Stimulated activated CD8-positive, alpha-beta memory T cell treated with anti-CD3 and anti-CD28 coated beads, Interleukin-4, amount 100 ng/mL, for 4 hours (primary cell): ENCODE measurements at places on chromosomes 4 and X.

DNA sequence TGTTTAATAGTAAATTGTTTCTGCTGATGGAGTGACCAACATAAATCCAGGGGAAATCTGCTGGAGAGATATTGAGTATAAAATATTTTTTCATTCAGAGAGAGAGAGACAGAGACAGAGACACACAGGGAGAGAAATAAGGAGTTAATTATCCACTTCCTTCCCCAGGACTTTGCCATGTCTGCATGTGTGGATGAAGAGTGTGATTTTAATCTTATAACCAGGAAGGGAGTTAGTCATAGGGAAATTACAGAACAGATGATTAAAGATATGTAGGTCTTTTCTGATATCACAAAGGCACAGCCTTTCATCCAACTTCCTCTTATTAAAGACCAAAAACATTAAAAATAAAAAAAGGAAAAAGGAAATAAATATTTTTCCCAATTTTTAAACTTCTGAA lies 526.3 kb downstream of the SPRY1 start:
- DNase-seq, result no peak

DNA sequence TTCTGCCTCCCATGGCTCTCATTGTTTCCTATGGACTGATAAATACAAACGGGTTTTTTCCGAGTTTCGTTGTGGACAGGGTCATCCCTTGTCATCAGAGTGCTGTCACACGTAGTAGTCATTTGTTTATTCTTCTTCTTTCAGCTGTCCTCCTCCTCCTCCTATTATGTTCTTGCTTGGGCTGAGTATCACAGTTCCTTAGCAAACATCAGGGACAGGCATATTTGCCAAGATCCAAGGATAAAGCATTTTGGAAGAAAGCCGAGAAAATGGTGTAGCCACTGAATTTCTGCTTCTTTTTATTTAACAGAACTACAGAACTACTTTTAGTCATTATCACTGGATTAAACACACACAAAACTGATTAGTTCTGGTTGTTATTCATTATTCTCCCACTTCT lies 167.9 kb downstream of the MAML3 start:
- no peak for DNase-seq

GRCh38 chrX:27491397-27491796 lies 28.3 kb upstream of the PPP4R3C start:
- DNase-seq, result no peak

- DNase-seq, result no peak
These were observed 23.4 kb downstream of the RBM47 start for GRCh38 chr4:40606239-40606767.

- no peak for DNase-seq
These were observed 42.5 kb downstream of the MID1 start for GRCh38 chrX:10577853-10578252.

DNA sequence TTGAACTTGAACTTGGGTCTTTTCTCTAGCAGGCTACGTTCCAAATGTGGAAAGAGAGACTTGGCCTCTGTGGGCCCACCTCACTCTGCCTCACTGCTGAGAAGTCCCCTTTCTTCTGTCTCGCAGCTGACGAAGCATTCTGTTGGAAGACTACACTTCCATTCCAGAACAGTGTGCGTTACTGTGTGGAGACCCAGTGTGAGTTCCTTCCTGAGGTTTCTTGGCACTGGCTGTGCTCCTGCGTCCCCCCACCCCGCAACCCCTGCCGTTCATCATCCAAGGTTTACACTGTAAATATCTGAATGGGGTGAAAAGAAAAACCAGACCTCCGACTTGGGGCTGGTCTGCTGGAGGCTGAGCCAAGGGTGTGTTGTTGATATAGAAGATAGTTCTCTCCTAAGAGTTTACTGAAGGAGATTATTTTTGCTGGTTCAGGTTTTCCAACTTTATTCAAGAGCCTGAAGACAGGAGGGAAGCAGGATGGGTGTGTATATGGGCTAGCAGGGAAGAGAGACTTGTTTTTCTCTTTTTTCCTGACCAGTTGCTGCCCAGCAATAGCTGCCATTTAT lies 34.7 kb downstream of the NHSL2 start:
- DNase-seq, result no peak

GRCh38 chr4:72969976-72970375 lies 99.5 kb downstream of the COX18 start:
- no peak for DNase-seq

- no peak for DNase-seq
These were observed 2.3 kb upstream of the CHIC2 start for GRCh38 chr4:54066718-54067129.

GRCh38 chr4:176210101-176210500 lies 14.7 kb upstream of the SPATA4 start:
- DNase-seq, result no peak

- DNase-seq, result no peak
These were observed 26.5 kb downstream of the ELF4 start for GRCh38 chrX:130083656-130084382.

- DNase-seq, result no peak
These were observed 53.5 kb upstream of the PDE5A start for GRCh38 chr4:119682099-119682498.

GRCh38 chr4:14434916-14435315 lies 567.4 kb upstream of the CPEB2 start:
- DNase-seq, result no peak

- DNase-seq, result no peak
These were observed 83.7 kb upstream of the DHRSX start for GRCh38 chrX:2584251-2585157.

DNA sequence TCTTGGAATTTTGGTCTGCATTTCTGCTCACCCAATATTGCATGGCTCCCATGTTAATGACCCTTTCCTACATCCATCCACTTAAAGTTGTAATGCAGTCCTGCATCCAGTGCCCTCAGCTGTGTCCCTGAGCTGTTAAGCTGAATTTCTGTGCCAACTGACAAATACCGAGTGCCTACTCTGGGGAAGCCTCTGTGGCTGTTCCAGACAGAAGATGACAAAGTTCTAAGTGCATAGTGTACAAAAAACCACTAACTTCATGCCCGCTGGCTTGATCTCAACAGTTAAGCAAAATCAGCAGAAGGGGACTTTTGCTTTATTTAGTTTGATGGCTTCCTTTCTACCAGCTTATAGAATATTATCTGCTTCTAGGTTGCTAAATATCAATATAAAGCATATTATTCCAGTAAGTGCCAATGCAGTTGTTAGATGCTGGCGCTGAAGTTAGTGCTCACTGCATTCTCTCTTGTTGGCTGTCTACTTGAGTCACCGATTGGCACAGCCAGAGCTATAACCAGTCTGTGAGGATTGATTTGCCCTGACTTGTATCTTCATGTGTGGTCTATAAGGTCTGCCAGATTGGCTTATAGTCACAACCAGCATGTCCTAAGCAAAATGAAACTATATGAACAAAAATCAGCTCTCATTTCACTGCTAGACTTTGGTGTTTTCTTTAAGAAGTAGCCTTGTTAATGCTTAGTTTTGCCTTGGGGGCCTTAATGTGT lies 98.9 kb downstream of the KLHL8 start:
- no peak for DNase-seq

DNA sequence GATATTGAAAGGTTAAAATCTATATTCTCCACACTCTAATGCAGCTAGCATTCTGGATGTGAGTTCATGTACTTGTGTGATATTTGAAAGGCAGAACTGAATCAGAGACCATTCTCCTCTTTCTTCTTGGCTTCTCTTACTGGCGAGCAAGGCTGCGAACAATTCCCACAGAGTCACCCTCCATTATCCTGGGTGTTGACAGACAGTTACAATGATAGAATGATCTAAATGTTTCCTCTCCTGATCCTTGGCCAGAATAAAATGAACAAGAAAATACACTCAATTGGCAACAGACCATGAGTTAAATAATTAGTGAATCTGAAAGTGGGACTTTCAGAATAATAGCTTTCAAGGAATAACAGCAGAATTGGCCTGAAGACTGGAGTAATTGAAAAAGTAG lies 342.8 kb downstream of the RAPGEF2 start:
- DNase-seq, result no peak

DNA sequence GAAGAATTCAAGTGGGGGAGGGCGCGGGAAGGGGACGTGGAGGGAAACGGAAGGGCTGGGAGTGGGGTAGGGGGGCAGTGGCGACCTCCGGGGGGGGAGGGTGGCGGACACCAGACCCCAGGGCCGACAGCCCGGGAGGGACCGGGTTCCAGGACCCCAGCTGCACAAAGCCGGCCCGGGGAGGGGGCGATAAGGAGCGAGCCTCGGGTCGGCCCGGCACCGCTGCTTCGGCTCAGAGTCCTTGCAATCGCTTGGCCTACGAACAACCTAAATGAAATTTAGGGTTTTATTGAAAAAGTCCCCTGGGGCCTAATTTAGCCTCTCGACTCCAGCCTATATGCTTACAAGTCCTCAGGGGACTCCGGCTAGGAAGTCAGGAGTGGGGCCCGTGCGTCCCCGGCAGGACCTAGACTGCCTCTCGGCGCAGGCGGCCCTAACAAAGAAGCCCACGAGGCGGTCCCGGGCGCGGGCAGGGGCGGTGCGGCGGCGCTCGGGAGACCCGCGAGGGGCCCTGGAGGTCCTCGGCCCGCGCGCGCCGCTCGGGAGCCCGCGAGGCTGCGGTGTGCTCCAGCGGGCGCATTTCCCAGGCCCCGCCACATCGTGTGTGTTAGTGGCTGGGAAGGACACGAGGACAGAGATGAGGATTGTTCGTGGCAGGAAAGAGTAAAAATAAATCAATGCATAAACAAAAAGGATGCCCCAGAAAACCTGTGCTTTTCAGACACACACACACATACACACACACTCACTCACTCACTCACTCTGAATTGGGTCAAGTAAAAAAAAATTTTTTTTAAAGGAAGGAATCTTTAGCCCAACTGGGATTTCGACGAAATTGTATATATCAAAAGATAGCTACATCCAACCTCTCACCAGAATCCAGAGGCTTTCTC lies 70.0 kb downstream of the MGST2 start:
- DNase-seq, result no peak

GRCh38 chr4:95540227-95540626 lies 8.5 kb downstream of the UNC5C start:
- no peak for DNase-seq

DNA sequence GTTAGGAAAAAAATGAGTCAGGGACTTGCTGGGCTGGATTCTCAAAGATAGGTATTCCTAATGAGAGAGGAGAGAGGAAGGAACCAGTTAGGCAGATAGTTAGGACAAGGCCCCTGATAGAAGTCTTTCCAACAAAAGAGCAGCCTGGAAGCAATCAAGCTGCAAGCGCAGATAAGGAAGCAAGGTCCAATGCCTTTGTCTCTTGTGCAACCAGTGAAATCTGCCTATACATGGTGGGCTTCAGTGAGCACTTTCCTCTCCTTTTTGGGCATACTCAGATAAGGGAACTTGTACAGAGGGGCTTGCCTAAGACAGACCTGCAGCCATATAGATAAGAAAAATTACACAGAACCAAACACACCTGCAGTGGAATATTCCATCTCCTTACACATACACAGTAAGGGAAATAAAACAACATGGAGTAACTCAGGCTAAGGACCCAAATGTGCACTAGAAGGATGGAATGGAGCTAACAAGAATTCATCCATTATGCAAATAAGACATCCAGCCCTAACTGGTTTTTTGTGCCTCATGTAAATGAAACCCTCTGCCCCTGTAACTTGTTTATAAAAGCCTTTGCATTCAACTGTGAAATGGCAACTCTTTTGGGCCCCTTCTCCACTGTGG lies 68.8 kb downstream of the PCDH18 start:
- no peak for DNase-seq

DNA sequence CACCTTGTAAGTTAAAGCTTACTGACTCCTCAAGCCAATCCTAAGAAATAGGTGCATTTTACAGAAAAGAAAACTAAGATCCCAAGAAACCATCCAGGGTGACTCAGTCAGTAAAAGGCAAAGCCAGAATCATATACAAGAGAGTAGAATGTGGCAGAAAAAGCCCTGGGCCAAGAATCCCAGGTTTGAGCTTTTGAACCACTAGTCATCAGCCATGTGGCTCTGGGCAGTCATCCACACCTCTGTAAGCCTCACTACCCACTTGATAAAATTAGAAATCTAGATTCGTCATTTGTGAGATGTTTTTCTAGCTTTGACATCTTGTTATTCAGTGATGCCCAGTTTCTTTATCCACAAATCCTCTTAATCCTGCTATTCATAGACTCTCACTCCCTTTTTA lies 122.2 kb upstream of the PDE5A start:
- DNase-seq, result no peak

- no peak for DNase-seq
These were observed 2.5 kb downstream of the POU3F4 start for GRCh38 chrX:83510510-83511062.

DNA sequence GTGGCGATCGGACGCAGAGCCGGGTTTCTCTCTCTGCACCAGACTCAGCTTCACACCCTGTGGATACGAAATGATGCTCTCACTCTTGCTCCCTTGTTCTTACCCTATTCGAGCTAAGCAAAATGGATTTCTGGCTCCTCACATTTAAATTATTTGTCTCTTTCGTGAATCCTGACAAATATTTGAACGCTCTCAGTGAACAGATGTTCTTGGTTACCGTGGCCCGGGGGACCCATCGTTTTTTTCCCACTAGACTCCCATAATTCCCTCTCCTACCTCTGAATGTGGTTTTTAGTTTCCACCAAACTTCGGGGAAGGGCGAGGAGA lies 630 bp downstream of the SMARCA5 start:
- no peak for DNase-seq

DNA sequence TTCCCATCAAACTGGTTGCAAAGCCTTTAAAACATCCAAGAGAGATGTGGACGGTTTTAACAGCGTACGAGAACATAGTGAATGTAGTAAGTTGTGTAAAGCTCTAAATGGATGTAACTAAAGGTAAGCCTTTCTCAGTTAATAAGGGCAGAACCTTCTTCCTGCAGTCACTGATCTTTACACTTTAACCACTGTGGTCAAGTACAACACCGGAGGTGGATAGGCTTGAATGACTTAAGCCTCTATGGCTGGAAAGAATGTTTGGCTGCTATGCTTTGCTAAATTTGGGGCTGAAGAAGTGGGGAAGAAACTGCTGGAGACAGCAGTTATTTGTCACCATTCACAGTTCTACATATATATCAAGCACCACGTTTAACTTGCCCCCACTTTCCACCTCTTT lies 285.1 kb upstream of the FMR1 start:
- no peak for DNase-seq

- no peak for DNase-seq
These were observed 2052.9 kb downstream of the ARAP2 start for GRCh38 chr4:34191443-34191842.

DNA sequence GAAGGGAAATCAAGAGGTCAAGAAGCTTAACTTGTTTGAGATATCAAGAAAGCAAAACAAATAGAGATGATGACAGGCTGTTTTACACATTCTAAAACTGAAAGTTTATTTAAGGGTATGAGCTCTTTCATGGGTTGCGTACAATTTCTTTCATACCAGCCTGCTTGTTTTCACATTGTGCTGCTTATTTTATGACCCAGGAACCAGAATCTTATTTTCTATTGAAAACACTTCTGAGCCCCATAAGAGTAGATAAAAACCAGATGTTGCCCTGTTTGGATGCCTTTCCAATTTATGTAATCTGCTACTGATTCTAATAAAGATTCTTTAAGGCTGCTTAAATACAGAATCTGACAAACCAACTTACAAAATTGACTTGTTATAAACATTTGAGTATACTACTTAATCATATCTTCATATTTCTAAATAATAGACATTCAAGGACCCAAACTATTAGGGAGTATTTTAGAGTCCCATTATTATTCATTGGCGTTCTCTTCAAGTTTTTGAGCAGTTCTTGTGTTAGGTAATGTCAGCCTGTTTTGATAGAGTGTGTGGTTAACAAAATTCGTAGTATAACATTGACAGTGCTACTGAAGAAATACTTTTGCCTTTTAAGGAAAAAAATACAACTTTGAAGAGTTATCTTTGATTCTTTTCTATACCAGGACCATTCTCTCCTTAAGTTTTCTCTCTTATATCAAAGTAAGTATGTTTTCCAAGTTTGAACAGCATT lies 74.4 kb downstream of the PDLIM5 start:
- no peak for DNase-seq

- no peak for DNase-seq
These were observed 690.3 kb upstream of the FAM241A start for GRCh38 chr4:111454961-111455360.
